A673 (cell line): ENCODE measurements at places on chromosomes 7 and 10.

- peak; percentile 23 for DNase-seq
Observed at GRCh38 chr7:46930366-46930765, 651.5 kb downstream of the TNS3 start.

- no peak for DNase-seq
Observed at GRCh38 chr10:128062881-128063563, 63.2 kb downstream of the MKI67 start.

- DNase-seq = no peak
Observed at GRCh38 chr7:74138334-74138867, 35.8 kb upstream of the EIF4H start.

GRCh38 chr10:22339761-22340328 is 5.5 kb upstream of the SPAG6 start:
- DNase-seq = no peak

DNA sequence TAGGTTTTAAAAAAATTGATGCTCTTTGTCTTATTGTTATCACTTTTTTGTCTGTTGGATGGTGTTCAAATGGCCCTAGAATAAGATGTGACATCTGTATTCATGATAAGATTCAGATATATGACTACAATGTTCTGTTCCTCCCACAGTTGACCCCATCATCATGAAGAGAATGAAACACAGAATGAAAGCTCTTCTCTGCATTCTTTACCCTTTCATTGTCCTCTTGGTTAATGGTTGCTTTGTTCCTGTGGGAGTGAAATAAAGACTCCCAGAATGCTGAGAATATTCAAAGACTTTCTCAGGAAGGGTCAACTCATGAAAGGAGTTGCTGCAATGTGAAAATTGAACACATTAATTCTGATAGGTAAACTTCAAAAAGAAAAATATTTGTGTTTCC is 1015.8 kb downstream of the SORCS3 start:
- DNase-seq = no peak

DNA sequence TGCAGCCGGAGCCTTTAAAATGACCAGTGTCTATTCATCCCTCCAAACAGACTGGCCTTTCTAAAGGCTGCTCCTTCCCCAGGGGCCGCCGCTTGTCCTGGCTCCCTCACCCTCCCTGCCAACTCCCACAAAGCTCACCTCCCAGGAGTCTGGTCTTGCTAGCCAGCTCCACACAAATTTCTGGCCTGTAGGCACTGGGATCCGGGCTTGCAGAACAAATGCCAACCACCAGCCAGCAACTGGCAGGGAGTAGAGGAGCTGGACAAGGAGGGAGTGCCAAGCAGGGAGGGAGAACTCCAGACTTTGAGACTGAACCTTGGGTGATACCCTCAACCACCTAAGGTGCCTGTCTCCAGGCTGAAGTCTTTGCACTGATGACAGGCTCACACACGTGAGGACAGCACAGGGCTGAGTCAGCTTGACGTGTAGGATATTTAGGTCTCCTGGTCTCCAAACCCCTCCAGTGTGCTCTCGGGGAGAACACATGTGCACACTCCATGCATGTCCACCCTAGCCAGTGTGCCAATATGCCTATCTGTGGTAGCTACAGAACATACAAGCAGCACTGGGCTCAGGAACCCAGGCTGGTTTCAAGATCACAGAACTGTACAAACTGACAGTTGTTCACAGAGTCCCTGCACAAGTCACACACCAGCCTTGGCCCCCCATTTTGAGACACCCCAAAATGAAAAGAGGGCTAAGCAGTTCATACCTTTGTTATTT is 6.0 kb downstream of the PAX2 start:
- DNase-seq = no peak

GRCh38 chr10:1343176-1343575 is 287.0 kb downstream of the WDR37 start:
- no peak for DNase-seq

DNA sequence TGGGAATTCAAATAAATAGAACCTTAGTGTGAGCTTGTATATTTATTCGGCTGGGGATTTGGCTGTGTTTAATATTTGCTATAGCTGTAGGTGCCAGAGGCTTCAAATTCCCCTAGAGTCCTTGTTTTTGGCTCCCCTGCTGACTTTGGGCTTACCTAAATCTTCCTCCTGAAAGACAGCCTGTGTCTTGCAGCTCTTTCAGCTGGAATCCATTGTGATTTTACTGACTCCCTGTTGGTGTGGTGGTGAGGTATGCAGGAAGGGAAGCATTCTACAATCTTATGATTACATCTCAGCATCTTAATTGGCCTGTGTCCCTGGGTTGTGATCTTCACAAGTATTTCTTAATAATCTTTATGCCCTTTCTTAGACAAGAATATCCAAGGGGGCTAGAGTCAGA is 25.9 kb downstream of the FOXI2 start:
- no peak for DNase-seq

DNA sequence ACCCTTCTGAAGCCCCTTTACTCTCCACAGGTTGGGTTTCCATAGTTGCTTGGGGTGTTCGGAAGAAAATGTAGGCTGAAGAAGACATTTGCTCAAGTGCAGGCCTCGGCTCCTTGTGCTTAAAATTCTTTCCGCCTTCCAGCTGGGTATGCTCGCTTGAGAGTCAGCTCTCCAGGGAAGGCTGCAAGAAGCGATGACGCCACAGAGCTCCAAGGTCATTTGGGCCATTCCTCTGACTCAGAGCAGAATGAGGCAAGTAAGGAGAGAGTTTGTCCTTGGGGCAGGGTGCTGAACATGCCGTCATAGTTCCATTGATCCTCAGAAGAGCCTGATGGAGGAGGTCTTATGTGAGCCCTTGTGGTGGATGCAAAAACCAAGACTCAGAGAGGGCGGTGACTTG is 27.4 kb upstream of the HSPA12A start:
- no peak for DNase-seq

GRCh38 chr7:99976626-99977025 is 795 bp upstream of the AZGP1 start:
- DNase-seq = no peak

GRCh38 chr10:80414142-80414895 is 6.0 kb downstream of the PRXL2A start:
- DNase-seq = no peak

DNA sequence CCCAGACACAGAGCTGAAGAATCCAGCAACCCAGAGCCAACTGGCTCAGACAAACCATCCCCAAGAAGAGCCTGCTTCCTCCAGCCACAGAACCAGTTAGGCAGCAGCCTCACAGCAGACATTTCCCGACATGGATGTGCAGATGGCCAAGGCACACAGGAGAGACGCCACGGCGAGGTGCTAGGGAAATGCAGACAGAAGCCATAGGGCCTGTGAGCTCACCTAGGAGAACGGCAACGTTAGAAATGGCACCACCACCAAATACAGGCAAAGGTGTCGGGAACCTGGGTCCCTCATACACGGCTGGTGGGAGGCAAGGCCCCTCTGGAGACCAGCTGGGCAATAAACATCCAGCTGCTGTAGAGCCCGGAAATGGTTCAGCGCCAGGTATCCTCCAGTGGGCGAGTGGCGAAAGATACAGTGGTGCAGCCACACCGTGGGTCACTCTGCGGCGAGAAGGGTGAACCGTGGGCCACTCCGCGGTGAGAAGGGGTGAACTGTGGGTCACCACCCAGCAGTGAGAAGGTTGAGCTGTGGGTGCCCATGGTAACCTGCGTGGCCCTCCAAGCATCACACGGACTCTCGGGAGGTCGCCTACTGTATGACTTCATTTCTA is 31.2 kb downstream of the JAKMIP3 start:
- no peak for DNase-seq

GRCh38 chr7:117041822-117042221 is 88.5 kb downstream of the ST7 start:
- no peak for DNase-seq

GRCh38 chr7:157547102-157547501 is 210.3 kb downstream of the DNAJB6 start:
- no peak for DNase-seq

DNA sequence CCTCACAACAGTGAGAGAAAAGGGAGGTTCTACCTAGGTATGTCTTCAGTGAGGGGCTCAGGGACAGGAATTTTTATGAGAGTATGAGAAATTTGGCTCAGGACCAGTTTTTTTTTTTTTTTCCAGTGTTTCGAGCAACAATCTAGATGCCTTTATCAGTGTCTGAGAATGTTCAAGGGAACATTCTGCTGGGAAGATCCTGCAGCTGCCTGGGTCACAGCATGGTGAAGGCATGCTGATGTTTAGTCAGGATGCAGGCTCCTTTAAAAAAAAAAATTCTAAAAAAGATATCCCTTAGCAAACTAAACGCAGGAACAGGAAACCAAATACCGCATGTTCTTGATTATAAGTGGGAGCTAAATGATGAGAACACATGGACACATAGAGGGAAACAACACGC is 31.0 kb downstream of the SBDS start:
- no peak for DNase-seq

DNA sequence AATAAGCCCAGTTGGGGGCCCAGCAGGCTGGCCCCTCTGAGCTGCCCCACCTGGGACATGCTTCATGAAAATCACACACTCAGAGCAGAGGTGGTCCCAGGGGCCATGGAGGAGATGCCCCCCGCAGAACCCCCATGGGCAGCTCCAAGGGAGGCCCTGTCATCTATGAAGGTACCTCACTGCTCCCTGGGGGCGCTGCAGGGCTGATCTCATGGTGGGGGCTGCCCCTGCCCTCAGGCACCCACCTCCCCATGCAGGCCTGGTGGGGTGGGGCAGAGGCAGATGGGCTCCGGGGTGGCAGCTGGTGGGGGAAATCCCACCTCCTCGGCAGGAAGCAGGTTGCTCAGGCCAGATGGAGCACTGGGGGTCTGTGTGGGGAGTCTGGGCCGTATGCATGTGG is 60.5 kb downstream of the YKT6 start:
- DNase-seq = no peak
